Immature natural killer cell (primary cell): ENCODE measurements at places on chromosomes 12 and 14. TPM values are rescaled to one million over a fixed set of nuclear protein-coding genes. Genes with fewer than 3 reads are reported as not detected.

DNA sequence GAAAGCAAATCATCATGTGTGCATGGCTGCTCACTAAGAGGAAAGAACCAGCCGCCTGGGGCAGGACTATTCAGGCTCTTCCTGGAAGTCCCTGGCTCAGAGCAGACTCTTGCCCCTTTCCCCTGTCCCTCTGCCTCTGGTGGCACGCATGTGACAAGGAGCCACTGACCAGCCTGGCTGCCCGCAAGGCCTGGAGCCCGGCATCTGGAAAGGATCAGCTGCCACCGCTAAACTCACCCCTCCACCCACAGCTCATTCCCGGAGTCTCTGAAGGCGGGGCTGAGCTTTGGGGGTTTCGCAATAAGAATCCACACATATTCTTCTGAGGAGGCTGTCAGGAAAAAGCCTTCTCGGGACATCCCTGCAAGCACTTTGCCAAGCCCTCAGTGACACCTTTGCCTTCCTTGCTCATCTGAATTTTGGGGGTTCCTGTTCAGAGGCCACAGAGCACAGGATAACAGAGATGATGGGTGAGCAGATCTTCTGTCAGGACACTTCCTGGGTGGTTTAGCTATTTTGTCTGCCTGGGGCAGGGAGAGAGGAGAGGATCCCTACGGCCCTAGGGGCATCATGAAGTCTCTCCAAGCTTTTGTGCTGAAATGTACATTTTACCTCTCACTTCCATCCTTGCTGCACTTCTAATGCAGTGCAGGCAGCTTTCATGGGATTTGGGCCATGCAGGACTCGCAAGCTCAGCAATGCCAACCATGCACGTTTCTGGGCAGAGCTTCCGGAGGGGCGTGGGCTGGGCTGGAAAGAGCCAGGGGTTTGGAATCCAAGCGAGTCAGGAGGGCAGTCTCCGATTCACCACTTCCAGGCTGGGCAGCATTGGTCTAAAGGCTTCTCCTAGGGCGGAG, 124.8 kb upstream of the MAP1LC3B2 start:
- no peak for DNase-seq

- no peak for DNase-seq
Measured at GRCh38 chr14:102510616-102511520, 1.3 kb upstream of the ANKRD9 start.

DNA sequence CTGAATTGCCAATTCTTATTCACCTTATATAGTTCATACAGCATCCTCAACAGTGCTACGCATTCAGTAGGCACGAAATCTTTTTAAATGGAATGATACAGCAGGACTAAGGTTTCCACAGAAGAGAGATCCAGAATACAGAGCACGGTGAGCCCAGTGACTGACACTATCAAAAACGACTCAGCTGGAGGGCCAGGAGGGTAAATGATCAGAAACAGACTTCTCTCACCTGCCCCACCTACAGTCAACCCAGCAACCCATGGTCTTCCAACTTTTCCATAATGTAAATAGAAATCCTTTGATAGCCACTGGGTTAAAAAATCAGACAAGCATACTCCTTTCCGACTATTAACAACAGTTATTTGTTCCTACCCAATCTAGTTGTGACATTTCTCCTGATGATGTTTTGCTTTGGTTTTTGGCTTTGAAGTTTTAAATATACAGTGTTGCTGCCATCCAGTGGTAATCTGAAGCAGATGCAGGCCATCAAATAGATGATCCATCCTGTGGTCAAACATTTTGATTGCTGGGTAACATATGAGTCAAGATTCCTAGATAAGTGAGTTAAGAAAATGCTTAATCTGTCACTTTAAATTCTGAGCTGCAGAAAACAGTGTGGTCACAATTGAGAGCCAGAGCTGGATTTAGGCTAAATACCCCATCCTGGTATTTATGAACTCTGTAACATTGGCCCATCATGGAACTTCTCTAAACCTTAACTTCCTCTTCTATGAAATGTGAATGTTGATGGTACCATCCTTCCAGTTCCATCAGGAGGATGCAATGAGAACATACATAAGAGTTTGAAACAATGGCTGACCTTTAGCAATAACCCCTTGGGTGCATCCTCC, 42.0 kb downstream of the GPHB5 start:
- no peak for DNase-seq

- DNase-seq = no peak
Measured at GRCh38 chr12:26723379-26724308, 109.3 kb downstream of the ITPR2 start.

- no peak for DNase-seq
Measured at GRCh38 chr12:639566-639965, 23.7 kb downstream of the NINJ2 start.

- DNase-seq = no peak
Measured at GRCh38 chr14:50932592-50933495, 11.4 kb downstream of the PYGL start.

GRCh38 chr12:46526233-46526632, 153.7 kb upstream of the SLC38A2 start:
- DNase-seq = no peak

DNA sequence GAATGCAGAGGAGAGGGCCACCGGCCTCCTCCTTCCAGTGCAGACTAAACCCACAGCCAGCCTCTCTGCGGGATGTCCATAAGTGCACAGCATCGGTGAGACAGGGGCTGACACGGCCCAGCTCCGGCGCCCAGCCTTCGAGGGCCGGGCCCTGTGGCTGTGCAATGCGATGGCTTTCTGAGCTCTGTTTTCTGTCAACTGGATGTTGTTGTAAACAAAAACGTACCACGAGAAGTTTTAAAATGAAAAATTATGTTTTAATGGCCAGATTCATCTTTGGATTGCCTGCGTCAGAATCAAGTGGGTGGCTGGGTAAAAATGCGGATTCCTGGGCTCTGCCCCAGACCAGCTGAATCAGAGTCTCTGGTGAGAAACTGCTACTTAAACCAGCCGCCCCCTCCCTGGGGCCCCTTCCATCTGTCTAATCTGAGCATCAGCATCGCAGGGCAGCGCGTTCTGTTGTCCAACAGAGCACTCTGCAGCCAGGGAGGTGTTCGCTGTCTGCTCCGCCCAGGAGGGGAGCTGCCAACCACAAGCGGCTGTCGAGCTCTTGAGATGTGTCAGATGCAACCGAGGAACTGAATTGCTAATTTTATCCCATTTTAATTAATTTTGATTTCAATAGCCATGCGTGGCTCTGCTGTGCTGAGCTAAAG, 133.4 kb downstream of the RFLNA start:
- DNase-seq = peak; percentile 53

DNA sequence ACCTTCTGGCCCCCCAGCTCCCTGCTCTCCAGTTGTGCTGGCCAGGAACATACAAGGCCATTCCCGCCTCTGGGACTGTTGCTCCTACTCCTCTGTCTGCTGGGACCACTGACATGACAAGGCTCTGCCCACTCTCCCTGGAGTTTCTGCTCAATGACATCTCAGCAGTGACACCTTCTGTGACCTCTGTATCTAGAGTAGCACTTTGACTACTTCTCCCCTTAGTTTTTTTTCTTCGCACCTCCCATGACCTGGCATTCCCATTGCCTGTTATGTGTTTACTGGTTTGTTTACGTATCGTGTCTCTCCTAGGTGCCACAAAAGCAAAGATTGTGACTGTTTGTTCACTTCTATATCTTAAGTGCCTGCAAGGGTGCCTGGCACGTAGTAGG, 40.1 kb upstream of the TMEM263 start:
- DNase-seq = no peak

DNA sequence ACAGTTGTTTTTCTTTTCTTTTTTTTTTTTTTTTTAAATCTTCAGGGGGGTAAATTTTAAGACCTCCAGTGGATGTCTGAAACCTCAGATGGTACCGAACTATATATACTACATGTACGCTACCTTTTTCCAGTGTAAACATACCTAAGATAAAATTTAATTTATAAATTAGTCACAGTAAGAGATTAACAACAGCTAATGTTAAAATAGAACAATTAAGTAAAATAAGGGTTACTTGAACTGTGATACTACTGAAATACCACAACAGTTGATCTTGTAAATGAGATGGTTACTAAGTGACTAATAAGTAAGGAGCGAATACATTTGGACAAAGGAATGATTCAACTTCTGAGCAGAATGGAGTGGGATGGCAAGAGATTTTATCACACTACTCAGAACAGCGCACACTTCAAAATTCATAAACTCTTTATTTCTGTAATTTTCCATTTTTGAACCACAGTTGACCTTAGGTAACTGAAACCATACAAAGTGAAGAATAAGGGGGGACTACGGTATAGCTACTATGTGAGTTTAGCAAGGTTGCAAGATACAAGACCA, 80.5 kb upstream of the PCED1B start:
- no peak for DNase-seq

- DNase-seq = no peak
Measured at GRCh38 chr12:214003-214741, at the start of gene SLC6A12. Gene SLC6A12 (minus strand): TSS chr12:214157. CDS start chr12:209986, 4,171 bp downstream.

DNA sequence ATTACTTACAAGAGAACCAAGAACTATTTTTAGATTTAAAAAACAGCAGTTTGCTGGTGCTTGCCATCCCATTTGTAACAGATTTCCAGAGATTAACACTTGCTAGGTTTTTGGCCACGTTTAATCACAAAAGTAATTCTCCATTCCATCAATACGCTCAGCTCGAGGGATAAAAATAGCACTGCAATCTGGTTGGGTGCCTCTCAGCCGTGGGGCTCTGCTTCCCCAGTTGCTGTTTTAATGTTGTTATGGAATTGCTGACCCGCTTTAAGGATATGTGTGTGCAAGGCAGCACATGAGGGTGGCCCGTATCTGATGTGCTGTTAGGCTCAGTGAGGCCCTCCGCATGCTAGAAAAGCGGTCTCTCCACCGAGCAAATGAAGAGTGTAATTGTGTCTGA, 222.2 kb upstream of the TMEM260 start:
- no peak for DNase-seq

DNA sequence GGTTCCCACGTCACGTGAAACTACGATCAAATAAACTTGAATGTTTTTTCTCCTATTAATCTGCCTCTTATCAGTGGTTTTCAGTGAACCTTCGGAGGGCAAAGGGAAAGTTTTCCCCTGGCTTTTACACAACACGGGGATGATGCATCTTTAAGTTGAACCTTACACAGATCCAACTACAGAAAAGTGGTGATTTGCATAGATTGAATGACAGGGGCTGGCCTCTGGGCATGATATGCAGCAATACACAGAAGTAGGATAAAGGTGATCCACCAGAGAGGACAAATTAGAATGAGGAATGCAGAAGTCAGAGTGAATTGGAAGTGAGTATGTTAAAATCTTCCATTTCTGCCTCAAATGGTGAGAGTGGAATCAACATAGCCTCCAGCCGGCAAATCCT, 11.6 kb downstream of the GSG1 start:
- DNase-seq = no peak

DNA sequence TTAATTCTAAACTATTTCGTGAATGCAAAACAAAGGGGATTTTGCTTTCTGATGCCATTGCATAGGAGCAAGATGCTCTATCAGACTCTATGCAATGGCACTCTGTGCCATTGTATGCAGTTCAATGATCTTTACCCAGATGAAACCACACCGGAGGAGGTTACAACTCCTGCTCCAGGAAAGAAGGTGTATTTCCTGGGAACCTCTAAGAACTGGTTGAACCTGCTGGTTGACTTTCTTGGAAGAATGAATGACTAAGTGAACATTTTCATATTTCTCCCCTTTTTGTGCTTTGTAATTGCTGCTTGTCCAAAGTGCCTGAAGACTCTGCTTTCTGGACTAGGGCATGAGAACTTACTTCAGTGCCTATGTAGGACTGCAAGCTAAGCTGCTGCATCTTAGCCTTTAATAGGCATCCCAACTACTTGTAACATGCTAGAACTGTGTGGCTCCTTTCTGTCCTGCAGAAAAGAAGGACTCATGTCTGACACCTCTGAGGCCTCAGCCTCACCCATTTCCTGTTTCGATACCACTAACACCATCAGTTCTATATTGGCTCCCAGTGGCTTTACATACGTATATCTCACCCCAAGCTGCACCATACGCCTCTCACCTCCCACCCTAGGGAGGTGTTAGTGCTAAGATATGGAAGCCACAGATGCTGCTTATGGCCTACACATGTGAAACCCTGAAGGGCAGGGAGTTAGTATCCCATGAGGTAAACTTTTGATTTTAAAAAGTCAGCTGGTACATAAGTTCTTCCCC, 193.5 kb upstream of the CNOT2 start:
- peak; percentile 93 for DNase-seq

GRCh38 chr12:185576-185955, 28.4 kb downstream of the SLC6A12 start:
- DNase-seq = no peak

DNA sequence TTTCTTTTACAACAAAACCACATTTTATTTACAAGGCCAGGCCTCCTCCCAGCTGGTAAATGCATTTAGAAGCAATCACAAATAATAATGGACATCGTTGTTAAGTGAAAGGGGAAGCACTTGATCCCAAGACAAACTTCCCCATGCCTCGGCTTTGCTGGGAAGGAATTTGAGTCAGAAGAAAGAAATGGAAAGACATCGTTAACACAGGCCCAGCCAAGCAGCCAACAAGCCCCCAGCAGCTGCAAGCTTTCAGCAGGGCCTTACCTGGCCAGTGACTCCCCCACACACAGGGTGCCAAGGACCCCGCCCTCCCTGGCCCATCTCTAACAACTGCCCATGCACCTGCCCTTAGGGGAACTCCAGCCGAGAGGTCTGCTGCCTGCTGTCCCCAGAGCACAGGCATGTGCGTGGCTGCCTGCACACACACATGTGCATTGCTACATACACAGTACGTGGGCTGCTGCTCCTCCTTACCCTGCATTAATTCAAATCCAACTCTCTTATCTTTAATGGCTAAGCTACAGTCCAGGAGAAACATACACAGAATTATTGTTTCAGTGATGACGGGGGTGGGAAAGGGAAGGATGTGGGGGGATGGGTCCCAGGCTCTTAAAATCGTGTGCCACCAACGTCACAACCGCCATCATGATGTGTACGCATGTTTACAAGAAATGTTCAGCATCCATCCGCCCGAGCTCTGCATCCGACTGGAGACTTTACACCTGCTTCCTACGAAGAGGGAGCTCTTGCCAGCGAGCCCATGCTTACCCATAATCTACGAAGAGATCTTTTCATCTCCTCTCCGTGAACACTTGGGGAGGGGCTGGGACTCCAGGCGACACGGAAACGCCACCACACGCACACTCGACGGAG, 9.8 kb downstream of the BCL11B start:
- peak; percentile 48 for DNase-seq

GRCh38 chr12:52791271-52792184, 4.4 kb downstream of the KRT3 start:
- no peak for DNase-seq

GRCh38 chr12:913919-914698, 35.4 kb downstream of the RAD52 start:
- DNase-seq = no peak

- DNase-seq = no peak
Measured at GRCh38 chr12:21529456-21529855, 3.4 kb downstream of the SPX start.

GRCh38 chr14:104121142-104121541, 17.2 kb upstream of the KIF26A start:
- no peak for DNase-seq

SENP1 gene
- polyA plus RNA-seq = 14.6 TPM

ASPG gene
- polyA plus RNA-seq = not detected

TAS2R7 gene
- not detected for polyA plus RNA-seq

GALNT9 gene
- polyA plus RNA-seq = not detected

TSPAN8 gene
- not detected for polyA plus RNA-seq

MGP gene
- not detected for polyA plus RNA-seq

ANAPC5 gene
- 157 TPM for polyA plus RNA-seq

CTSG gene
- not detected for polyA plus RNA-seq

PTPRB gene
- polyA plus RNA-seq = 1.5 TPM

PHETA1 gene
- 2.1 TPM for polyA plus RNA-seq

WDHD1 gene
- 0.72 TPM for polyA plus RNA-seq
